ENCODE measurements at places on chromosomes 3 and 15.

DNA sequence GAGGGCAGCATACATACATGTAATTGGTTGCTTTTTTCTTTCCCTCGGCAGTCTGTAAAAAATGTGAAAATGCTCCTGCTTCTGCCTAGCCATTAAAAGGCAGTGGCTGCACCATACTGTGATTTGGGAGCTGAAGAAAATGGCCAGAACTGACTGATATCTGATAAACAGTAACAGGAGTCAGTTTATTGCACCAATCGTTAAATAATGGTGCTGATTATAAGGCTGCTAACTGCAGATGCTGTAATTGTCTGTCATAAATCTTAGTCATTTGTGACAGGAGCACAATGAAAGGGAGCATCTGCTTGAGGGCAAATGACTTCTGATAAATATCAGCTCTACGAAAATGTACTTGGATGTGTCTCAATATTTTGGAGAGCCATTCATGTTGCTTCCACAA lies 263.1 kb upstream of the DNAJC19 start:
- no peak for DNase-seq

- DNase-seq: no peak
Observed at GRCh38 chr3:107285197-107285596, 92.0 kb upstream of the CCDC54 start.

GRCh38 chr3:76222201-76222600 lies 436.9 kb upstream of the ZNF717 start:
- no peak for DNase-seq

DNA sequence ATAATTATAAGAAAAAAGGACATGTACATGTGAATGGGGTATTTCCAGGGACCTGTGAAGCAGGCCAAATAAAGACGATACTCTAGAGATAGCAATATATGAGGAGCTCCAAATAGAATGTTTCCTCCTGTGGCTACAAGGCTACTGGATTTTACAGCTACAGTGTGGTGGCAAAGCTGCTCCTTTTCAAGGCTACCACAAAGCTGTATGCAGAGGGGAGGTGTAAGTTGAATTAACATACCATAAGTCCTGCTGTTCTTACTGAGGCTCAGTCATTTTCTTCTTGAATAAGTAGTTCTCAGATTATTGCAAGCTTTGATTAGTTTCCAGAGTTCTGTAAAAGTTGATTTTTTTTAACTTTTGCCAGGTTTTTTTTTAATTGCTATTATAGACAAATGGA lies 1184.6 kb upstream of the EPHA6 start:
- DNase-seq: no peak

DNA sequence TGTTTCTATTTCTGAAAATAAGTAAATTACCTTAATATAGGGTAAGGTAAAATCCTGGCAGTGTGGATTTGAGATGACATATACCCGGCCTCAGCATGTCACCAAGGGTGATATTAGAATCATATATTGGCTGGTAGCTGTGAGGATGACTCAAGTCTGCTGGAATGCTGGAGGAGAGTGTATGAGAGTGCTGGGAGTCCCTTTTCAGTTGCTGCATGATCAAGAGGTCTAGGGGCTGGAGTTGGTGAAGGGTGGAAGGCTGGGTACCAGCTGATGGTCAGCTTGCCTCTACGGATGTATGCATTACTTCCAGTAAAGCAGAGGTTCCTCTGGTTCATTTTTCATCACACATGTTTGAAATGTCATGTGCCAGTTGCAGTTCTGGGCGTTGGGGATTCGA lies 40.6 kb downstream of the SLC25A26 start:
- peak; percentile 49 for DNase-seq

GRCh38 chr15:66481107-66481856 lies 16.3 kb downstream of the SNAPC5 start:
- no peak for DNase-seq

- no peak for DNase-seq
Observed at GRCh38 chr15:71937650-71938311, 127.4 kb downstream of the NR2E3 start.

- DNase-seq: peak; percentile 9
Observed at GRCh38 chr15:29208352-29208751, 61.3 kb downstream of the NSMCE3 start.

- DNase-seq: no peak
Observed at GRCh38 chr15:93219859-93220420, 130.9 kb upstream of the RGMA start.

DNA sequence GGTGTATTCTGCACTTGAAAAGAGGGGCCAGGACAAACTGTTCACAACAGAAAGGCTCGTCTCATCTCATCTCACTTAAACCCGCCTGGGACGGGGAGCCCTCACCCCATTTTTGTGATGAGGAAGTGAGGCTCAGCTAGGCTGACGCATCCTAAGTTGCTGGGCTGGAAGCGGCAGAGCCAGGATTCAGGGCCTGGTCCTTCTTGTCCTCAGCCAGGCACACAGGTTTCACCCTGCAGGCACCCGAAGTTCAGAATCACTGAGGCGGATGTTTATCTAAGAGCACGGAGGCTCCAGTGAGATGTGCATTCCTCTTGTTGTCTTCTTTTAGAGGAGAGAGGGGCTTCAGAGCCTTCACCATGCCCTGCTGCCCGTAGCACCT lies 51.1 kb upstream of the PLXNA1 start:
- no peak for DNase-seq

- no peak for DNase-seq
Observed at GRCh38 chr3:180860180-180860858, 52.2 kb upstream of the FXR1 start.

DNA sequence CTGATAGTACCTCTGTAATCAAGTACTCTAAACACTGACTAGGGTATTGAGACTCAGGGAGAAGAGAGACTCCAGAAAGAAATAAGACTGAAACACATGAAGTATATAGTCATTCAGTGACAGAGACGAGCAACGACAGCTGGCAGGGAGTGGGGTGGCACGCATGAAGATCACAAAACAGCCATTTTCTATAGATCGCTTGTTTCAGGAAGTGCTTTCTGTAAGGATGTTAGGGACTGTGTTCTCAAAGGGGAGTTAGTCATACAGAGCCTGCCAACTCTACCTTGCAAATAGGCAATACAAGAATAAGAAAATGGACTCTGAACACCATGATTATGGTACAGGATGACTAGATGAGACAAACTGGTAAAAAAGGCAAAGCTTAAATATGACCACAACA lies 139.5 kb downstream of the TBL1XR1 start:
- no peak for DNase-seq

DNA sequence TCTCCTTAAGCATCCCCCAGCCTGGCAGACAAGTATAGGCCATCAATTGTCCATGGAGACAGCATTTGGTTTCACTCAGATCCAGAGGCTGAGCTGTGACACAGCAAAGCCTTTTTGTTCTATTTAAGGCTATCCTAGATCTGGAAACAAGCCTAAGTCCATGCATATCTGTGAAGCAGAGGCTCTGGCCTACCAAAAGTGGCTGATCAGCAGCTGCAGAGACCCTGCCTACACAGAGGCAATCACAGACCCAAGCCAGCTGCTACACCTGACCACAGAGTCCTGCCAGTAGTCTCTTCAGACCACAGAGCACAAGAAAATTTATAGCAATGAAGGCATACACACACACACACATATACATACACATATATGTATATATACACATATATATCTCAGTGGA lies 501.7 kb upstream of the ARPP21 start:
- no peak for DNase-seq

- peak; percentile 6 for DNase-seq
Observed at GRCh38 chr15:33194237-33194636, 277 bp downstream of the FMN1 start.

GRCh38 chr15:100937171-100937570 lies 18.0 kb downstream of the LRRK1 start:
- no peak for DNase-seq

DNA sequence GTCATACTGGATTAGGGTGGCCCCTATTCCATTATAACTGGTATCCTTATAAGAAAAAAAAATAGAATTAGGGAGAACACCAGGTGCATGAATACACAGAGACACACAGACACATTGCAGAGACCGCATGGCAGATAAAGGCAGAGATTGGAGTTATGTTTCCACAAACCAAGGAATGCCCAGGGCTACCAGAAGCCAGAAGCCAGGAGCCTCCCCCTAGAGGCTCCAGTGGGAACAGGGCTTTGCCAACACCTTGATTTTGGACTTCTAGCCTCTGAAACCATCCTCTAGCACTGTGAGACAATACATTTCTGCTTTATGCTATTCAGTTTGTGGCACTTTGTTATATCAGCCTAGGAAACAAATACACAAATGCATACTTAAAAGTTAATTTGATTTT lies 10.4 kb downstream of the GOLM2 start:
- no peak for DNase-seq

- no peak for DNase-seq
Observed at GRCh38 chr15:82315519-82316246, 33.6 kb downstream of the GOLGA6L10 start.

GRCh38 chr3:23829242-23829934 lies 23.6 kb downstream of the UBE2E1 start:
- no peak for DNase-seq

GRCh38 chr3:129878355-129878754 lies 15.2 kb downstream of the TMCC1 start:
- no peak for DNase-seq

GRCh38 chr3:50554553-50554952 lies 13.0 kb downstream of the C3orf18 start:
- no peak for DNase-seq

DNA sequence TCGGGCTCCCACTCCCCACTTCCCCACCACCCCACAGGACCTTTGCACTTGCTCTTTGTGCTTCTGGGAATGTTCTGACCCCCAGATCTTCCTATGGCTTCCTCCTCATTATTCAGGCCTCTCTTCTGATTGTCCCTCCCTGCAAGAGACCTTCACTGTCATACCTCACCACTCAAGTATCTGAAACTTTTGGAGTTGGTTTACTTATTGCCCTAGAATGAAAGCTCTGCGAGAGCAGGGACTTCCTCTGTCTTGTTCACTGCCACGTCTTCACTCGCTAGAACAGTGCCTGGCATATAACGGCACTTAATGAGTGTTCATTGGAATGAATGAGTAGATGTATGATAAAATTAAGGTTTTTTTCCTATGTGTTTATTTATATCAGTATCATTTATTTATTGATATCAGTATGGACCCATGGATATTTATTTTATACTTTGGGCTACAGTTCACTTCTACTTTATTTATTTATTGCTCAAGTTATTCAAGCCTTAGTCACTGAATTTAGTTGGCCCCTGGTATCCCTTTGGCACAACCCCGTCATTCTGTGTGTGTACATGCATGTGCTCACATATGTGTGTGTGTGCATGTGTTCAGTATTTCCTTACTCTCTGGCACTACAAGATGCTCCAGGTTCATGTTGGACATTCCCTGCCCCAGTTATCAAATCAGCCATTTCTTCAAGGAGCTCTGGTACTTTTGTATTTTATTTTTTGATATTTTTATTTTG lies 197.6 kb downstream of the THSD4 start:
- no peak for DNase-seq

DNA sequence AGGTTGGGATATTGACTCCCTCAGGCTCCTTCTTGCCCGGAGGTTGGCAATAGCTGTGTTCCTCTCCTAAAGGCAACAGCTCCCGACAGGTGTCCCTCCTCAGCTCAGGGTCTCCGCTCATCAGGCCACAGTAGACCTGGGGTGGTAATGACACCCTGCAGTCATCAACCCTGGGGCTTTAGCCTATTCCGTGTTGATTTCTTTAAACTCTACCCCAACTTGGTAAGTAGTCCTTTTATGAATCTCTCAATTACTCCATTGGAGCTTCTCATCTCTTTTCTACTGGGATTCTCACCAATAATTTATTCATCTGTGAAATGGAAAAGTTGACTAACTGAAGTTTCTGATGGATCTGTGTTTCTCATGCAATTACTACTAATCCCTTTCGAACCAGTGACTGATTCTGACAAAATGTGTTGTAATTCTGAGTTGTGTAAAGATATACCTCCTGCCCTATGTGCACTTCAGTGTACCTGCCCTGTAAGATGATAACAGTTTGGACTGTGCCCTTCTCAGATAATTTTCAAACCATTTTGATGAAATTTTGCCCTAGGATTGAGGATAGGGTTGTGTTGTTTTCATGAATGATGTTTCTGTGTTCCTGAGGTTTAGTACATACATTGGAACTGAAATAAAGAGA lies 89.7 kb downstream of the RPL39L start:
- DNase-seq: no peak

- no peak for DNase-seq
Observed at GRCh38 chr3:20235796-20236195, 49.8 kb upstream of the SGO1 start.

GRCh38 chr3:18825665-18826064 lies 322.6 kb upstream of the KCNH8 start:
- DNase-seq: no peak

DNA sequence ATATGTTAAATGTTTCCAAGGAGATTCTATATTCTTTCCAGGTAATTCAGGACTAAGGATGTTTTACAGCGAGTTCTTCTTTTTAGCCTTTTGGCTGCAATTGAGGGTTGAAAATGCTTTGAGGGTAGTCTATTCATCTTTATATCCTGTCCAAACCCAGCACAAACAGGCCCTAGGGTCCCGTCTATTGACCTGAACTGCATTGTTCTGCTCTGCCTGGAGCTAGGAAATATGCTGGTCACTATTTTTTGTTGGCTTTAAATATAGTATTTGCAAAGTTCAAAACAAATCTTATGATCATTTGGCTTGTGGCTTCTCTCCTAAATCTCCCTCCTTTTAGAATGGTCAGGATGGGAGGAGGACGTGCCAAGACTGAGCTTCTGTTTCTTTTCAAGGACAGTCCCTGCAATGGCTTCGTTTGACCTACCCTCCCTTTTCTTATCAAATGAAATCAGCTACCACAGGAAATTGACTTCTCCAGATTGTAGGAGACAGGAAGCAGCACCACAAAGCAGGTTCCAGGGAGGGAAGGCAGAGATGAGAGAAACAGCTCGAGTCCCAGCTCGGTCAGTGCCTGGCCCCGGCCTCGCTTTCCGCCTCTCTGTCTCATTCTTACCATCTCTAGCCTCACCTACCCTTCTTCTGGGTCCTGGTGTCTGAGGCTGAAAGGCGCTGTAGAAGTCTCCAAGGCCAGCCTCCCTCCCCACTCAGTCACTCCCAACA lies 27.6 kb upstream of the NRROS start:
- no peak for DNase-seq

DNA sequence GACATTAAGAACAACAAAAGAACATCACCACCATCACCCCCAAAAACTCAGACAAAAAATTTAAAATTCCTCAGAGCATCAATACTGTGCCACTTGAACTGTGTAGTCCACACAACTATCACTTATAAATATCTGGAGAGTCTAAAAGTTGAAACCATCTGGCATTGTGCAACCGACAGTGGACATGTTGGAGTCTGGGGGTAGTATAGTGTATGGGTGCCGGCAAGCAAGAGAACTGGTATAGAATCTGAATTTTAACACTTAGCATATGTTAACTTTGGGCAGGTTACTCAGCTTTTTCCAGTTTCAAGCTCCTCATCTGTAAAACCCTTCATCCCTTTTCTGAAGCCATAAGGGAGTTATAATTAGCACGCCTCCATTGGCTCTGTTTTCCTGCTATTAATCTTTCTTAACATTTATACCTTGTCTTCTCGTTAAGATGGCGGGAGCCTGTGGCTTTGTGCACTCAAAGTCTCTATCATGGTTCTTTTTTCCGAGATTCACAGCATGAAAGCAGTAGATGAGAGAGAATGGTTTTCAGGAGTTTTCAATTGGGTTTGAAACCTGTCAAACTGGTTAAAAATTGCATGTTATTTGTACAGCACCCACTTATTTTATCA lies 255.7 kb upstream of the TBL1XR1 start:
- peak; percentile 51 for DNase-seq

Measured in fibroblast of skin of right quadriceps (primary cell).